NCI-H2081 treated with DMSO at 0.1 percent for 48 hours (cell line): ENCODE measurements at places on chromosomes 6 and 20.

- DNase-seq: no peak
These were observed 481 bp downstream of the SERPINB6 start for GRCh38 chr6:2970753-2971419.

DNA sequence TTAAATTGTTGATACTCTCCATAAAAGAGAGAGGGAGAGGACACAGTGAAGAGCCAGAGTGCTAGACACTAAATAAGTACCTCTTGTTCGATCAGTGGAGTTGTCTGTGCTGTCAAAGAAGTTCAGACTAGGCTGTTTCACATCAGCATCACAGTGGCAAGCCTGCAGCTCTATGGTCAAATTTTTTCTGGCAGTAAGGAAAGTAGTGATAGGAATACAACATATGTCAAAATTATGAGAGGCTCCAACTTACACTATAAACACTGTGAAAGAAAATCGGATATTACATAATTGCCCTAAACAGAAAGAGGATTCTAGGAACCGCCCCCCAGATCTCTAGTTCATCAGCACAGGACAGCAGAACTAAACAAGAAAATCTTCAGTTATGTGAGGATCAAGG lies 23.1 kb downstream of the DNAH8 start:
- no peak for DNase-seq

DNA sequence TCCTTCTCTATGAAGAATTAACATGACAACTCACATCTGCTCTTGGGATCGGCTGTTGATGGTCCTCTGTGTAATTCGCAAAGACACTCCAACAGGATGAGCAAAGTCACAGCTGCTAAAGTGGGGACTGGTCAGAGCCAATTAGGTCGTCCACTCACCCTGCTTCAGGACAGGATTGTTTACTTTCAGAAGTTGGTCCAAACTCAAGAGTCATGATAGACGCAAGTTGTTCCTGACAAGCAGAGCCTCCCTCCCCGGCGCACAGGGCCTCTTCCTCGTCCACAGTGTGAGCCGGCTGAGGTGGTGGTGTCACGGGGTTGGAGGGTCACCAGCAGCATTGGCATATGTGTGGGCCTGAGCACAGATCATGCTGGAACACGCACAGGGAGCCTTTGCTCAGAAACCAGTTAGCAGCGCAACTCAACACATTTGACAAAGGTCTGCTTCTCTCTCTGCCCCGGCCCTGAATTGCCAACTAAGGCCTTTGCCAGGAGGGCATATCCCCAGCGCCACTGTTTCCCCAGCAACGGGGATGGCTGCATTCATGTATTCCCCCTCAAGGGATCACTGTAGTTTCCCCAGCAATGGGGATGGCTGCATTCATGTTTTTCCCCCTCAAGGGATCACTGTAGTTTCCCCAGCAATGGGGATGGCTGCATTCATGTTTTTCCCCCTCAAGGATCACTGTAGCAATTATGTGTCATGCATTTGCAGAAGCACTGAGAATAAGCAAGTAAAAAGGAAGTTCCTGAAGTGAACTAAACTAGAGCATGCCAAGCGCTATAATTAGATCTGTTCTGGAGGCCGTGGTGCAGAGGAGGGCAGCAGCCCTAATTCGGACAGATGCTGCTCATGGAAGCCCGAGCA lies 111.7 kb downstream of the THBS2 start:
- no peak for DNase-seq

GRCh38 chr6:156870924-156871539 lies 93.9 kb downstream of the ARID1B start:
- DNase-seq: no peak

- DNase-seq: no peak
These were observed 15.7 kb downstream of the ATG5 start for GRCh38 chr6:106309766-106310373.

DNA sequence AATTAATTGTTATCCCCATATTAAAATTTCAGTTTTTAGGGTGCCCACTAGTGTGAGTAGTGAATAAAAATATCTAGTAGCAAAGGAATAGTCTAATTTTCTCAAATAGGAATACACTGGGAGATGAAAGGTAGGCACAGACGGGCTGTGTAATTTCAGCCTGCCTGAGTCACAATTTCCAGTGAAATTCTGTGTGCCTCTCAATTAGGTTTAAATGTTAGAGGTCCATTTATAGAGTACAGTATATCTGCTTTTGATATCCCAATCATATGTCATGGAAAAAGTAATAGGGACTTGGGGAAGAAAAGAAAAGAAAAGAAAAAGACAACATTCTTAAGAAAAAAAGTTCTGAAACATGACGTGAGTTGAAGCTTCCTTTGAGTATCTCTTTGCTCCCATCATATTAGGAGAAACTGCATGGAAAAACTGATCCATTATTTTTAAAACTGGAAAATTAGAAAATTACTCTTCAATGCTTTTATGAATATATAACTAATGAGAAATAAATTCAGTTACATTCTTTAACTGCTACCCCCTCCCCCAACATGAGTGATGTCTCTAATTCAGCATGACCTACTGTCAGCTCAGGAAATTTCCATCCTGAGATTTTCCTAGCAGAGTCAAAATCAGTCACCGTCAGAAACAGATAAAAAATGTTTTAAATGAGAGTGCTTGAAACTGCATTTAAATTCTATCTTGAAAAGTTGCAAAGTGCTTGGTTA lies 473.8 kb upstream of the HSF2 start:
- no peak for DNase-seq
